CD4-positive, CD25-positive, alpha-beta regulatory T cell (primary cell): ENCODE measurements at places on chromosomes 4 and X. TPM values are rescaled to one million over a fixed set of nuclear protein-coding genes. Genes with fewer than 3 reads are reported as not detected.

The TXK gene
- polyA plus RNA-seq = 56.3 TPM

The MRFAP1 gene
- polyA plus RNA-seq = 188 TPM

The TBX22 gene
- polyA plus RNA-seq = not detected

The PNMA6F gene
- polyA plus RNA-seq = not detected

The TMPRSS11F gene
- polyA plus RNA-seq = not detected

The PRSS12 gene
- not detected for polyA plus RNA-seq

The ZDHHC15 gene
- 0.79 TPM for polyA plus RNA-seq

The ARMCX5 gene
- 10.4 TPM for polyA plus RNA-seq

GRCh38 chr4:33739884-33740632 lies 2504.3 kb downstream of the ARAP2 start:
- no peak overlapping the region for H3K4me3 ChIP-seq
- H3K4me1 ChIP-seq = no peaks in the 10 kb centered on the region
- DNase-seq = no peak

DNA sequence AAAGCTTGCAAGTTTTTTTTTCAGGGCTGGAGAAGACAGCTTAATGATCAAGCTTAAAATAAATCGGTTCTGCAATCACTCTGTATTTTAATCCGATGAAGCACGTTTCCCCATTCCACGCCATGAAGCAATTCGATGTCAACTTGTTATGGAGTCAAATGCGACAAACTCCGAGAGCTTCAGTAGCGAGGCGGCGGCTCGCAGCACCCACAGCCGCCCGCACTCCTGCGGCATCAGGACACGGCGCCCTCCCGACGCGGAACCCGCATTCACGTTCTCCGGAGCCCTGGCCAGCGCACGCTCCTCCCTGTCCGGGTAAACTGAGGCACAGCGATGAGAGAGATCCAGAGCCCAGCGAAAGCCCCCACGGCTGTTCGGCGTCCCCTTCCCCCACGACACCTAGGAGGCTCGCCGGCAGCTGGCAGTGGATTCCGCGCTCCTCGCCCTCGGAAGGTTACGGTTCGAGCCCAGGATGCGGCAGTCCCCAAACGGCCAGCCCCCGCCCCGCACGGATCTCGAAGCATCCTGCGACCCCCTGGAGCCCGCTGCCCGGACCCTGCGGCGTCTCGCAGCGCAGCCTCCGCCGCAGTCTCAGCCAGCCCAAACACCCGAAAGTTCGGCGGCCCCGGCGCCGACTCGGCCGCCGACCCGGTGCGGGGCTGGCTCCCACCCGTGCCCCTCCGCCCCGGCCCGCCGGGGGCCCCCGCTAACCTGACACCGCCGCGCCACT lies 507 bp downstream of the MFAP3L start:
- no peaks in the 10 kb centered on the region for H3K36me3 ChIP-seq
- H3K4me1 ChIP-seq = peaks cover 14% of the 10 kb centered on the region
- H3K4me3 ChIP-seq = peak overlapping the region; percentile 17
- peaks cover 36% of the 10 kb centered on the region for H3K27me3 ChIP-seq

DNA sequence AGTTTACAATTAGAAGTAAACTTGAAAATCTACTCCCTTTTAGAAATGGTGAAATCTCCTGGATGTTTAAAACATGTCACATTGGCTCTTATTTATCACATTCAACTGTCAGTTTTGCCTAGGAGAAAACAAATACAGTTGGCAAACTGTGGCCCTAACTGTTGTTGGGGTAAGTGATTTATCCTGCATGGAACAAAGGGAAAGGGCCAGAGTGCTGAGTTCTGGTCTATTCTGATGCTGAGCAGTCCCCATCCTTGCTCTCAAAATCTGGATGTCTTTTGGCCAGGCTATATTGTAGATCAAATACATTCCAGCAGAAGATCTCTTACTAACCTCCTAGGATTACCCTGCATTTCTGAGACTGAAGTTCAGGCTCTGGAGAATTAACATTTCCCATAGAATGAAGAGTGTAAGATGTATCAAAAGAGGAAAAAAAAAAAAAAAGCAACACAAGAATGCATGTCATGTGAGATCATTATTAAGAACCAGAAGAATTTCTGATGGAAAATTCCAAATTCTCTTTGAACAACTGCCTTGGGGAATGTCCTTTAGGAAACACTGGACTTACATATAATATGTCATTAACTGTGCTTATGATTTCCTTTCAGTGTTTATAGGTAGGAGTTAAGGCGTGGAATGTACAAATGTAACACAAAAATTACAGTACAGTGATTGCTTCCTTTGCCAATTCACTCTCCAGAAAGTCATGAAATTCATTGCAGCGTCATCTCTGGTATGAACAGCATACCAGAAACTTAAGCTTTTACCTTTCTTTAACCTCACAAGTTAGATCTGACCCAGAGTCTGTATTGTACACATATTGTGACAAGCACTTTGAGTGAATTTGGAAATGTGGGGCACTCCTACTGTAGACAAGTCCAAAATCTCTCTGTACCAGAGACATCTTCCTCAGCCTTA lies 1012.5 kb upstream of the LCORL start:
- no peak overlapping the region for H3K4me3 ChIP-seq
- DNase-seq = no peak
- no peaks in the 10 kb centered on the region for H3K27me3 ChIP-seq
- H3K36me3 ChIP-seq = no peaks in the 10 kb centered on the region

DNA sequence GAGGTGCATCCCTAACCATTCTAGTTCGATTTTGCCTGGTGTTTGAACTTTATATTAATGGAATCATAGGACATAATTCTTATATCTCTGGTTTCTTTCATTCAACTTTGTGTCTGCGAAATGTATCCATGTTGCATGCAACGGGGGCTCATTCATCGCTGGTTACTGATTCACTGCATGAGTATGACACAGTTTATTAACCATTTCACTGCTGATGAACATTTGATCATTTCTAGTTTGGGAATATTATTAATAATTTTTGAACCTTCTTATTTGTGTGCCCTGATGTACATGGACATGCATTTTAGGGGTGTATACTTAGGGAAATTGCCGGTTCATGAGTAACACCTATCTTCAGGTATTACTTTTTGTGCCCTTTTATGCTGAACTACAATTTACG lies 5.1 kb upstream of the TMEM271 start:
- H3K36me3 ChIP-seq = no peaks in the 10 kb centered on the region
- H3K4me1 ChIP-seq = peaks cover 6% of the 10 kb centered on the region
- no peak overlapping the region for H3K27ac ChIP-seq
- no peak for DNase-seq
- peaks cover 11% of the 10 kb centered on the region for H3K27me3 ChIP-seq

- H3K4me3 ChIP-seq = no peak overlapping the region
- no peak for DNase-seq
Observed at GRCh38 chr4:153806073-153806472, 17.2 kb upstream of the SFRP2 start.

GRCh38 chr4:81409836-81410235 lies 61.9 kb downstream of the RASGEF1B start:
- no peak overlapping the region for H3K4me3 ChIP-seq
- H3K4me1 ChIP-seq = peaks cover 3% of the 10 kb centered on the region
- DNase-seq = no peak

DNA sequence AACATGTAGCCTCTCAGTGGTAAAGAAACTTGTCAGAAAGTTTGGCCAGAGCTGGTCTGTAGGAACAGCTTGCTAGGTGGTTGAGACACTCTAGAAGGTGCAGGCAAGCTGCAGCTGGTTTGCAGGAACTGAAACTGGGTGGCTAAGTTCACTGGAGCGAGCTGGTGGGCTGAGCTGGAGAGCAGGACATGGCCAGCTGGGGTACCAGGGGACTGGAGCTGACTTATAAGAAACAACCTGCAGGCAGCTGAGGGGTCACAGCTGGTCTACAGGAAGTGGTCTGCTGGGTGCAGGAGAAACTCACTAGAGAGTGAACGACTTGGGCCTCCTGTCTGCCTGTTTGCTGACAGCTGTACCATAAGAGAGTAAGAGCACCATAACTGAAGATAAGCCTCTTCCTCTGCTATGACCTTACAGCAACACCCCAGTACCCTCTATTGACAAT lies 157.1 kb upstream of the LNX1 start:
- H3K4me3 ChIP-seq = no peak overlapping the region
- no peak overlapping the region for H3K27ac ChIP-seq
- no peaks in the 10 kb centered on the region for H3K27me3 ChIP-seq
- H3K4me1 ChIP-seq = no peaks in the 10 kb centered on the region
- no peaks in the 10 kb centered on the region for H3K36me3 ChIP-seq

- no peaks in the 10 kb centered on the region for H3K27me3 ChIP-seq
- H3K27ac ChIP-seq = no peak overlapping the region
- no peak for DNase-seq
- no peak overlapping the region for H3K4me3 ChIP-seq
- H3K4me1 ChIP-seq = no peaks in the 10 kb centered on the region
Observed at GRCh38 chrX:151725338-151725614, 9.3 kb upstream of the CNGA2 start.

GRCh38 chrX:74147439-74147838 lies 156.5 kb upstream of the ZCCHC13 start:
- no peaks in the 10 kb centered on the region for H3K27me3 ChIP-seq
- H3K27ac ChIP-seq = no peak overlapping the region
- H3K36me3 ChIP-seq = no peaks in the 10 kb centered on the region

- H3K4me1 ChIP-seq = peaks cover 6% of the 10 kb centered on the region
- no peaks in the 10 kb centered on the region for H3K36me3 ChIP-seq
- H3K4me3 ChIP-seq = no peak overlapping the region
- DNase-seq = no peak
- no peak overlapping the region for H3K27ac ChIP-seq
Observed at GRCh38 chr4:87430038-87430437, 7.7 kb downstream of the NUDT9 start.

DNA sequence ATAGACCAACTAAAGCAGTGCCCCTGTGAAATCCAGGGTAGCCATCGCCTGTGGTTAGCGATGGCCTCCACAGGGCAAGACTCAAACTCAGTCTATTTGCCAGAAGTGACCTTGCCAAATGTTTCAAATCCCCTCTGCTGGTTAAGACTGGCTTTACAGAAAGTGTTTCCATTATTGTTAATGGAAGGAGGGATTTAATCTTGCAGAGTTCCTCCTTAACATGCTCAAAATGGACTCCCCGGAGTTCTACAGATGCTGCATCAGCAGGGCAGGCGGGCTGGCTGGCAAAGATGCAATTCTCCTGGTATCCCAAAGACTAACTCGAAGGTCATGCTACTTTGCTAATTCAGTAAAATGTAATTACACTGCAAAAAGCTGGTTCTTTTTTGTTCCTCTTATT lies 313.0 kb upstream of the SLC7A11 start:
- H3K27ac ChIP-seq = no peak overlapping the region
- H3K27me3 ChIP-seq = no peaks in the 10 kb centered on the region
- H3K4me3 ChIP-seq = no peak overlapping the region
